Stimulated activated CD4-positive, alpha-beta T cell treated with anti-CD3 and anti-CD28 coated beads, Interleukin-15, amount 100 ng/mL, for 1 hour (primary cell): ENCODE measurements at places on chromosomes 6 and 20.

- DNase-seq: no peak
Measured at GRCh38 chr6:155829646-155830045, 374.0 kb upstream of the NOX3 start.

DNA sequence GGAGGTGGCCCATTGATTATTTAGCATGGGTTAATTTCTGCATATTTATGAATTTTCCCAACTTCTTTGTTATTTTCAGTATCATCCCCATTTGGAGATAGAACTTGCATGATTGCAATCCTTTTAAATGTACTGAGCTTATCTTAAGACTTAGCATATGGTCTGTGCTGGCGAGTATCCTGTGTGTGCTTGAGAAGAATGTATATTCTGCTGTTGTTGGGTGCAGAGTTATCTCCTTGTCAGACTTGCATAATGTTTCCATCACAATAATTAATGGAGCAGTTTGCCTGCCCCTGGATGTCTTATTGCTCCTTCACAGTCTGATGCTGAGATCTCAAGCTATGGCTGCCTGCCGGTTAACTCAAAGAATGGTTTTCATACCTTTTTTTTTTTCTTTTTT is 112.6 kb downstream of the CDYL start:
- no peak for DNase-seq

GRCh38 chr6:92906385-92906784 is 513.0 kb downstream of the EPHA7 start:
- no peak for DNase-seq

- DNase-seq: no peak
Measured at GRCh38 chr20:22379472-22379871, 204.9 kb downstream of the FOXA2 start.

- no peak for DNase-seq
Measured at GRCh38 chr20:18847226-18847755, 33.7 kb downstream of the SCP2D1 start.

DNA sequence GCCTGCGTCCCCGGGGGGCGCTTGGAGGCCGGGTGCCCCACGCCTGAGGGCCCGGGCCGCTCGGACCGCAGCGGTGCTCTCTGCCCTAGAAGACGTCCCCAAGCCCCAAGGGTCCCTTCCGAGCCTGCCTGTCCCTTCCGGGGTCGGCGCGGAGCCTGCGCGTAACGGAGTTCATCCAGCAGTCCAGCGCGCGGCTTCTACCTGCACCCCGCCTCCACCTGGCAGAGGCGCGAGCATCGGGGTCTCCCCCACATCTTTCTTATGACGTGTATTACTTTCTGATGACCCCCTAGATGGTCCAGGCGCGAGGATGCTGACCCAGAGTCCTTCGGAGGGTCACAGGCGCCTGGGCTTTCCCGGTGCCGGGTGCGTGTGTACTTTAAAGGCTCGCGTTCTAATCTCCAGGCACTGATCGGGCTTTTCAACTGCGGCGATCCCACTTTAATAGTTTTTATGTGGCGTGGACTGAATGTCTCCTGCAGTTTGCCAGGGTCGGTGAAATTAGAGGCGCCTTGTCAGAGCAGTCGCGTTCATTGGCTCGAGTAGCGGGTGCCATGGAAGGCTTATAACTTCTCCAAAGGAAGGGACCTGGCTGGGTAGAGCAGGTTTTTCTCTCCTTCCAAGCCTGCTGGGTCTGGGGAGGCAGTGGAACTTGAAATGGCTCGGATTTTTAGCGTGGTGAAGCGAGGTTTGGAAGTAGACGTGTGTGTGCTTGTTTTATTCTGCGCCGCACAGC is 912 bp downstream of the EYA4 start:
- DNase-seq: no peak

GRCh38 chr20:59672576-59672975 is 68.2 kb downstream of the PHACTR3 start:
- no peak for DNase-seq

DNA sequence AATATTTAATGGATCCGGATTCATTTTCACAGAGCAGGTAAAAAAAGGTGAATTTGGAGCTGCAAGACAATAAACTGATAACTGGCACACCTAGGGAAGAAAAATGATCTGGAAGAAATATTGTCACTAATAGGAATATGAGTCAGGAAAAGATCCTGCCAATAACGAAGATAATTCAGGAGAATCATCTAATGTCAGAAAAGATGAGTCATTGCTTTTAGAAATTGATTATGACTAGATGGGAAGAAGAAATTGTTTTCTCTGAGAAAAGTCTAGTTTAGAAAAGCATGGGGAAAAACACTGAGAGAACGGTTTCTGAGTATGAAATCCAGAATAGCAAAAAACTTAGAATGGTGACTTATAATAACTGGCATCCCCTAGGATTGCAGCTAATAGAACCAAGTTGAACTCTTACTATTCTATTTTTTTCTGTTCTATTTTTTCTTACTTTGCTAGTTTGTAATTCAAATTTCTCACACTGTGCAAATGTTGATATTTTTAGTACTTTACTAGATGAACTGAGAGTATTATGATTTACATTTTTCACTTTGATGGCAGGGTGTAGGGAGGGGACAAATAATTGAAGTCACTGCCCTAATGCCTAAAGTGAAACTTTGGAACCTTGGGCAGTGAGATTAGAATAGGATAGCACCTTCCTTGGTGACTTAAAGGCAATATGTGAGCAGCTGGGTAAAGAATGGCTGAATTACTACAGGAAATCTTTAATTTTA is 38.2 kb upstream of the SUPT3H start:
- no peak for DNase-seq
